ENCODE measurements at places on chromosomes 7 and 10. TPM values are rescaled to one million over a fixed set of nuclear protein-coding genes. Genes with fewer than 3 reads are reported as not detected.

The ERVW-1 gene
- not detected for total RNA-seq

The NCF1 gene
- total RNA-seq, result not detected

The CD36 gene
- 102 TPM for total RNA-seq

The CACUL1 gene
- total RNA-seq, result 13.8 TPM

The TMEM130 gene
- total RNA-seq, result 3.7 TPM

The PRLHR gene
- 23.1 TPM for total RNA-seq

The EPO gene
- not detected for total RNA-seq

The TMEM72 gene
- total RNA-seq, result not detected

The HOXA11 gene
- total RNA-seq, result 9.8 TPM

The THAP5 gene
- total RNA-seq, result 14.5 TPM

The TAS2R41 gene
- not detected for total RNA-seq

The TRPV5 gene
- not detected for total RNA-seq

DNA sequence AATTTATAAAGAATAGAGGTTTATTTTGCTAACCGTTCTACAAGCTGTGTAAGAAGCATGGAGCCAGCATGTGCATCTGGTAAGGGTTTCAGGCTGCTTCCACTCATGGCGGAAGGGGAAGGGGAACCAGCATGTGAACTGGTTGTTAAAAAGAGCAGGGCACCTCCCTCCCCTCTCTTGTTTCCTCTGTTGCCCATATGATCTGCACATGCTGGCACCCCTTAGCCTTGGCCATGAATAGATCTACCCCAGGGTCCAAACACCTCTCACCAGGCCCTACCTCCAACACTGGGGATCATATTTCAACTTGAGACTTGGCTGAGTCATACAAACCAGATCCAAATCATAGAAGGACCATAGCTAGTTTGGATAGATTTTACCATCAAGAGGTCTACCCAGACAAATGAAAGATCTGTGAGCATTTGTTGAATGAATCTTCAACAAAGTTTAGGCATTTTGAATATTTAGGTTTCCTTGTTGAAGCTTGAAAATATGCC, 36.0 kb upstream of the NRP1 start:
- DNase-seq, result no peak
- no peaks in the 10 kb centered on the region for H3K36me3 ChIP-seq
- H3K27me3 ChIP-seq, result no peaks in the 10 kb centered on the region
- H3K4me3 ChIP-seq, result no peak overlapping the region
- no peaks in the 10 kb centered on the region for H3K4me1 ChIP-seq

GRCh38 chr7:21426286-21427181, 1.3 kb upstream of the SP4 start:
- H3K4me3 ChIP-seq, result peak overlapping the region; percentile 45
- DNase-seq, result peak; percentile 99
- peak overlapping the region; percentile 99 for H3K27ac ChIP-seq
- peaks cover 34% of the 10 kb centered on the region for H3K4me1 ChIP-seq
- H3K36me3 ChIP-seq, result no peaks in the 10 kb centered on the region
- H3K27me3 ChIP-seq, result no peaks in the 10 kb centered on the region

DNA sequence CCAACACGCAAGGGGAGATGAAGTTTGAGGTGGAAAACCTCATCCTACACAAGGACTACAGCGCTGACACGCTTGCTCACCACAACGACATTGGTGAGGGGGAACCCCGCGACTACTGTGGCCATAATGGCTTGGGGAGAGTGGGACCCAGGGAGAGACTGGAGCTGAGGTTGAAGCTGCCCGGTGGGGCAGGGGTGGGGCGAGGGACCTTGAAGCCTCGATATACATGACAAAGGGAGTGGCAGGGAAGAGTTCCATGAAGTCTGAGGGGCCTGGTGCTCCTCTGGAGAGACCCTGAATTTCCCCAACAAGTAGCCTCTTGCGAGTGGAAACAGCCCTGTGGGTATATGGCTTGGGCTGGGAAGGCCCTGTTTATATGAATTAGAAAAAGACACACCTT, 3.1 kb downstream of the PLAU start:
- no peak overlapping the region for H3K4me3 ChIP-seq
- H3K27ac ChIP-seq, result no peak overlapping the region
- no peaks in the 10 kb centered on the region for H3K27me3 ChIP-seq
- no peaks in the 10 kb centered on the region for H3K36me3 ChIP-seq
- H3K4me1 ChIP-seq, result peaks cover 50% of the 10 kb centered on the region

- no peak for DNase-seq
- no peaks in the 10 kb centered on the region for H3K27me3 ChIP-seq
- H3K27ac ChIP-seq, result no peak overlapping the region
- H3K4me3 ChIP-seq, result no peak overlapping the region
Measured at GRCh38 chr10:124291001-124291701, 127.6 kb downstream of the OAT start.

DNA sequence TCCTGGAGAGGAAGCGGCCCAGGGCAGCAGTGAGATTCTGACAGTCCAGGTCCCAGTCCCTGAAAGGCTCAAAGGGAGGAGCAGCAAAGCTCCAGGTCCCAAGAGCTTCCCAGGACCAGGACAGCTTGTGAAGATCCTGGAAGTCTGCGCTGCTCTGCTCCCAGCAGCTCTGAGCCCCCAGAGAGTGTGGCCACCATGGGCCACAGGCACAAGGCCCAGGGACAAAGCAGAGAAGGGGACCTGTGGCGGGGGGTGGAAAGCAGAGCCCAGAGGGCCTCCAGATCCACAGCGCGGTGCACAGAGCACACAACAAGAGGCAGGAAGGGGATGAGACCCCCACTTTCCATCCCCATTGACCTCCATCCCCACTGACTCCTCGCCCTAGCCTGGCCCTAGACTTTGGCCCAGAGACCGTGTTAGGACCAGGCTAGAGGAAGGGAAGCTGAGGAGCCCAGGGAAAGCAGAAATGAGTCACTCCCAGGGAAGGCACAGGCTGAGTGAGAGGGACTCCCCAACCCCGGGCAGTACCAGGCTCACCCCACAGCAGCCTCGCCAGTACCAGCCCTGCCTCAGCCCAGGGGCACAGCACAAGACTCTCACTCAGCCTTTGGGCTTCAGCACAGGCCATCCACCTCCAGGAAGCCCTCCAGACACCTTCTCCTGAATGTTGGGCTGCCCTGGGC, 75.5 kb downstream of the GRID1 start:
- H3K27me3 ChIP-seq, result no peaks in the 10 kb centered on the region
- H3K27ac ChIP-seq, result no peak overlapping the region
- DNase-seq, result peak; percentile 71
- no peaks in the 10 kb centered on the region for H3K4me1 ChIP-seq
- no peak overlapping the region for H3K4me3 ChIP-seq
- H3K36me3 ChIP-seq, result no peaks in the 10 kb centered on the region

- H3K4me3 ChIP-seq, result no peak overlapping the region
- H3K4me1 ChIP-seq, result no peaks in the 10 kb centered on the region
- no peak overlapping the region for H3K27ac ChIP-seq
- DNase-seq, result peak; percentile 71
Measured at GRCh38 chr7:159061674-159062212, 82.9 kb downstream of the VIPR2 start.

GRCh38 chr7:422886-423225, 96.8 kb downstream of the PDGFA start:
- no peak overlapping the region for H3K4me3 ChIP-seq
- H3K36me3 ChIP-seq, result no peaks in the 10 kb centered on the region
- H3K27me3 ChIP-seq, result no peaks in the 10 kb centered on the region
- peaks cover 16% of the 10 kb centered on the region for H3K4me1 ChIP-seq

DNA sequence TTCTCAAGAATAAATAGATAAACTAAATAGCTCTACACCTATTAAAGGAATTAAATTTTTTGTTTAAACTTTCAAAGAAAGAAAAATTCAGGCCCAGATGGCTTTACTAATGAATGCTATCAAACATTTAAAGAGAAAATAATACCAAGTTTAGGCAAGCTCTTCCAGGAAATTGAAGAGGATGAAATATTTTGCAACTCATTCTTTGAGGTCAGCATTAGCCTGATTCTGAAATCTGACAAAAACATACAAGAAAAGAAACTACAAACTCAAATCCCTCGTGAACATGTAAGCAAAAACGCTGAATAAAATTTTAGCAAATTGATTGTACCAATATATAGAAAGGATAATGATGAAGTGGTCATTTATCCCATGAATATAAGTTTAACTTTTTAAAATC, 93.4 kb downstream of the RTKN2 start:
- DNase-seq, result no peak
- no peak overlapping the region for H3K27ac ChIP-seq
- no peaks in the 10 kb centered on the region for H3K27me3 ChIP-seq
- H3K4me1 ChIP-seq, result no peaks in the 10 kb centered on the region

- no peak for DNase-seq
- no peaks in the 10 kb centered on the region for H3K27me3 ChIP-seq
- no peak overlapping the region for H3K4me3 ChIP-seq
- H3K4me1 ChIP-seq, result no peaks in the 10 kb centered on the region
- no peak overlapping the region for H3K27ac ChIP-seq
- H3K36me3 ChIP-seq, result no peaks in the 10 kb centered on the region
Measured at GRCh38 chr7:83996879-83997278, 197.7 kb downstream of the SEMA3A start.

GRCh38 chr10:97025613-97026242, 160.0 kb downstream of the SLIT1 start:
- peaks cover 16% of the 10 kb centered on the region for H3K4me1 ChIP-seq
- no peaks in the 10 kb centered on the region for H3K36me3 ChIP-seq
- DNase-seq, result no peak
- no peaks in the 10 kb centered on the region for H3K27me3 ChIP-seq
- no peak overlapping the region for H3K27ac ChIP-seq

DNA sequence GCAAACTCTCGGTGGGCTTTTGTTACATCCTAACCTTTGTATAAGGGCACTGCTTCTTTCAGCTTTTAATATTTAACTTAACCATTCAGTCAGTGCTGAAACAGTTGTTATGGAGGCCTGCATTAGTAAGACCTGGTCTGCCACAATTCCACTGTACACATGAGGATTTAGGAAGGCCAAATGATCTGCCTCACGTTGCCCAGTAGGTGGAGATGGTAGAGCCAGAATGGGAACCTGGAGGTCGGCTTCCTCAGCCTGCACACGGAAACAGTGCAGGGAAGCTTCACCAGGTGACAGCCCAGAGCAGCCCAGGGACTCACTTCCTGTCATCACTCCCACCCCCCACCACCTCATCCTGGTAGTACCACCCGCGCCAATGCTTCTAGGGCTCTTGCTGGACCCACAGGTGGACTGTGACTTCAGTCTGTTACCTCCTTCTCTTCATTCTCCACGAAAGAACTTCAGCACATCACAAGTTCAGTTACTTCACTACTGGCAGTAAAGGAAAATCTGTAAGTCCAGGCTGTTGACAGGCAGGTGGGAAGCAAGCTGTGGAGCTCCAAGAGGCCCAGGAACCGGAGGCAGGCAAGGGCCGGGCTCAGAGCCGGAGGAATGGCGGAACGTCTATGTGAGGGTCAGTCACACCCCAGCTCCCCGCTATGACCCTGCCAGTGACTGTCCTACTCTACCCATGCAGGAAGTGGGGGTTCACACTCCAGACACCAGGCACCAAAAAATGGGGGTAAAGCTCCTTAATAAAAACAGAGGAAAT, 480.3 kb upstream of the C7orf33 start:
- no peak for DNase-seq
- no peaks in the 10 kb centered on the region for H3K27me3 ChIP-seq
- no peaks in the 10 kb centered on the region for H3K36me3 ChIP-seq
- H3K4me1 ChIP-seq, result no peaks in the 10 kb centered on the region
- H3K4me3 ChIP-seq, result no peak overlapping the region
- H3K27ac ChIP-seq, result no peak overlapping the region

DNA sequence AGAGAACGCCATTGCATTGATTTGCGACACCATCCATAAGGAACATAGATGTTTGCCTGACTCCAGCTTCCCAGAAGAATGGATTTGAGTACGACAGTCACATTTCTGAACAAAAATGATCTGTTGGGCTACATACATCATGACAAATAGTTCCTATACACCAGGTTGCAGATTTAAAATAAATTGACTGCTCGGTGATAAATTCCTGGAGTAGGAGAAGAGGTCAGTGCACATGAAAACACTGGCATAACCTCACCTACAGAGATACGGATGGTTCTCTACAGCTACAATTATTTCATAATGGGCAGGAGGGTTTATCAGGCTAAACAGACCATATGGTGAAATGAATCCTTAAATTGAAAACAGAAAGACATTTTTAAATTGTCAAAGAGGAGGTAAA, 316.5 kb upstream of the ADARB2 start:
- H3K36me3 ChIP-seq, result no peaks in the 10 kb centered on the region
- no peaks in the 10 kb centered on the region for H3K4me1 ChIP-seq
- no peak overlapping the region for H3K4me3 ChIP-seq
- no peaks in the 10 kb centered on the region for H3K27me3 ChIP-seq

DNA sequence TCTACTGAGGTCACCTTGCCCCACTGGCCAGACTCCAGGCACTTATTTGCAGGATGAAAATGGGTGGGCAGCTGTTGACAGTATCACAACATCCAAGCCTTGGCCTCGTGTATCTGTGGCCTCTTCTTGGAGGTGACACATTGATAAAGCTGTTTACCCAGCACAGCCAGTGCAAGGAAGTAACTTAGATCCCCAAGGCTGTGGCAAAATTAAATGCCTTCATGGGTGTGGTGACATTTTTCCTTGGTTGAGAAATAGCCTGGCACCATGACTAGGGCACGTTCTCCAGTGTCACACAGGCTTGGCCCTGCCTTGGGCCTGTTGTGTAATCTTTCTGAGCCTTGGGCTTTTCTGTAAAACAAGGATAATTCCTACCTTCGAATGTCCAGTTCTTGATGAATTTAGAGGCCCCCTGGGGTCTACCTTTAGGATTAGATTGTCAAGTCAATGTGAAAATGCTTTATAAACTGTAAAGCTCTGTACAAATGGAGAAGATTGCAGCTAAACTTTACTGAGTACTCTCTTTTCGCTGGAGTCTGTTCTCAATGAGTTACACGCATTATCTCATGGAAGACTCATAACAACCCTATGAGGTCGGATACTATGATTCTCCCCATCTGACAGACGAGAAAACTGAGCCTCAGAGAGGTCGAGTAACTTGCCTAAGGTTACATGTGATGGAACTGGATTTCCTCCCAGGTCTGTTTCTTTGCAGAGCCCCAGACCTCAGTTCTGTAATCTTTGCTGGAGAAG, 46.7 kb upstream of the LOXL4 start:
- no peak for DNase-seq
- peaks cover 19% of the 10 kb centered on the region for H3K4me1 ChIP-seq
- no peak overlapping the region for H3K27ac ChIP-seq
- no peak overlapping the region for H3K4me3 ChIP-seq

DNA sequence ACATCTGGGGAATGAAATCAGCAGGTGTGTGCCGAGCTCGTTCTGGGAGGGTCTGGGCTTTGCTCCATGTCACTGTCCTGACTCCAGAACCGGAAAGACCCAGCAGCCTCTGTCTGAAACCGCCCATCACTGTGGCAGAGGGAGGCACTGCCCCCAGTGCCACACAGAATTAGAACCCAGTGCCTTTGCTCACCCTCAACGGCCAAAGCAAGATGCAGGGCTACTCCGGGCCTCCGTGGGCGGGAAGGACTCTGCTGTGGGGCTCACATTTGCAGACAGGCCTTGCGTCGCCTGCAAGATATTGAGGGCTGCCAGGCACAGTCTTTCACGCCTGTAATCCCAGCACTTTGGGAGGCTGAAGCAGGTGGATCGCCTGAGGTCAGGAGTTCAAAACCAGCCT, 219.2 kb upstream of the PPP2R2D start:
- DNase-seq, result no peak
- H3K4me3 ChIP-seq, result no peak overlapping the region
- no peaks in the 10 kb centered on the region for H3K4me1 ChIP-seq
- H3K27ac ChIP-seq, result no peak overlapping the region
- H3K27me3 ChIP-seq, result no peaks in the 10 kb centered on the region
- H3K36me3 ChIP-seq, result no peaks in the 10 kb centered on the region

- no peak overlapping the region for H3K27ac ChIP-seq
- peaks cover 10% of the 10 kb centered on the region for H3K4me1 ChIP-seq
- no peaks in the 10 kb centered on the region for H3K27me3 ChIP-seq
- no peak for DNase-seq
Measured at GRCh38 chr10:97673736-97674525, 13.1 kb downstream of the AVPI1 start.

GRCh38 chr7:151174246-151175046, 7.0 kb upstream of the GBX1 start:
- no peaks in the 10 kb centered on the region for H3K27me3 ChIP-seq
- DNase-seq, result peak; percentile 92
- H3K27ac ChIP-seq, result no peak overlapping the region
- H3K36me3 ChIP-seq, result no peaks in the 10 kb centered on the region
